ENCODE measurements at places on chromosomes 2 and 18. TPM values are rescaled to one million over a fixed set of nuclear protein-coding genes. Genes with fewer than 3 reads are reported as not detected.

Gene IGFBP5
- total RNA-seq, result 0.23 TPM

Gene EGR4
- 0.19 TPM for total RNA-seq

Gene CIDEA
- not detected for total RNA-seq

Gene OSBPL6
- total RNA-seq, result 6.8 TPM

Gene DYNAP
- total RNA-seq, result not detected

Gene HOXD13
- total RNA-seq, result 0.19 TPM

Gene COBLL1
- total RNA-seq, result 5.4 TPM

Gene C2orf42
- 8.2 TPM for total RNA-seq

Gene SAP130
- 14.0 TPM for total RNA-seq

Gene MAP2
- 1.2 TPM for total RNA-seq

Gene CPO
- not detected for total RNA-seq

Gene UGT1A8
- 0.06 TPM for total RNA-seq

Gene SERPINB10
- total RNA-seq, result not detected

Gene DAPL1
- total RNA-seq, result not detected

Gene PSTPIP2
- total RNA-seq, result 0.25 TPM

Gene AOX1
- 5.4 TPM for total RNA-seq

Gene CD302
- total RNA-seq, result 2.7 TPM

Gene PRSS56
- 0.12 TPM for total RNA-seq

Gene VIL1
- total RNA-seq, result 0.27 TPM

Gene EPG5
- 4.0 TPM for total RNA-seq

Gene COL5A2
- 70.6 TPM for total RNA-seq

Gene ST6GAL2
- total RNA-seq, result 12.8 TPM

Gene ERICH2
- not detected for total RNA-seq

Gene ALKAL2
- total RNA-seq, result not detected

Gene LYG2
- not detected for total RNA-seq

Gene CDK15
- not detected for total RNA-seq

Gene FSHR
- not detected for total RNA-seq

Gene CDH19
- total RNA-seq, result 1.2 TPM

Gene ARMC9
- 14.4 TPM for total RNA-seq

Gene RNF25
- 55.0 TPM for total RNA-seq

Gene CREG2
- 9.3 TPM for total RNA-seq

Gene CSRNP3
- not detected for total RNA-seq

Gene EVA1A
- 7.7 TPM for total RNA-seq

Gene CCL20
- 3.9 TPM for total RNA-seq

Gene VWA3B
- 0.12 TPM for total RNA-seq

Gene C2orf78
- not detected for total RNA-seq

Gene FOXI3
- total RNA-seq, result 0.03 TPM

Gene THSD7B
- not detected for total RNA-seq

Gene DAW1
- 2.3 TPM for total RNA-seq

Gene CNTNAP5
- total RNA-seq, result not detected

Gene CPLX4
- not detected for total RNA-seq

Gene ZSCAN30
- 1.0 TPM for total RNA-seq

Gene GRHL1
- total RNA-seq, result 1.5 TPM

Gene SERPINB11
- not detected for total RNA-seq

Gene SPP2
- total RNA-seq, result not detected

Gene PAX3
- not detected for total RNA-seq

Gene GPATCH11
- total RNA-seq, result 11.2 TPM

Gene IL18RAP
- not detected for total RNA-seq

Gene C1GALT1C1L
- total RNA-seq, result 2.2 TPM

Gene CHRND
- total RNA-seq, result 0.09 TPM

Gene CRYGD
- not detected for total RNA-seq

All from A549 treated with dexamethasone at 1 μM for 4 hours (cell line).